ENCODE measurements at places on chromosomes 2 and 18.
A peak's percentile ranks its signal among the peaks of the same experiment; 100 is the strongest.

- no peak for DNase-seq
Observed at GRCh38 chr2:158686210-158686691, 108.9 kb upstream of the DAPL1 start.

GRCh38 chr2:191115804-191116203, 35.0 kb downstream of the STAT4 start:
- DNase-seq: no peak

GRCh38 chr2:128342550-128342949, 23.9 kb upstream of the HS6ST1 start:
- no peak for DNase-seq

GRCh38 chr2:141038341-141038740, 1092.5 kb downstream of the LRP1B start:
- DNase-seq: no peak

DNA sequence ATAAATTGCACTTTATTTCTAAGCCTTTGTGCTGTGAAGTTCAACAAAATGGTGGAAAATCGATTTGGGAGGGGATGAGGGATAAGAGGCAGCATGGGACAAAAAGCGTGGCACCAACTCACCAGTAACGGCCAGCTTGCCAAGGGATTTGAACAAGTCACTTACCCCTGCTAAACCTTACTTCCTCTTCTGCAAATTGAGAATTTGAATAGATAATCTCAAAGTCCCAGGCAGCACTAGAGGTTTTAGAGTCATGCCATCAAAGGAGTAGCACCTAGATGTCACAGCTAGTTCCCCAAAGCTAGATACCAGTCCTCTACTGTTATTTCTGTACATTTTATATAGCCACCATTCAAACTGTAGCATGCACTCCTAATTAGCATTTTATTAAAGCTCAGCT, 83.7 kb upstream of the VRK2 start:
- DNase-seq: no peak

DNA sequence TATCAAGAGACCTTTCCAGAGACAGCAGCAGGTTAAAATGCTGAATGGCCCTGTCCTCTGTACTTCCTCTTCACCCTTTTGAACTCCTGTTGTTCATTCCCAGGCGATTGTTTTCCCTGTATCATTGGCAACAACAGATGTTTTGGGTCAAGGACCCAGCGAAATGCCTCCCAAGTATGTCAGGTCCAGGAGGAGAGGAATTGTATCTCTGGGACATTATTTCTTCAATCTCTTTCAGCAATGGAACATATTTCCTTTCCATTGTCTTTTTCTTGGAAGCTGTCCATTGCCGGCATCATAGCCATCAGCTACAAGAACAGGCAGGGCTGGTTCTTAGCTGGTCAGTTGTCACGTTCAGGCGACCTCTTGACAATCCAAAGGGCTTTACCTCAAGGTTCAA, 76.2 kb downstream of the NRP2 start:
- peak; percentile 12 for DNase-seq

DNA sequence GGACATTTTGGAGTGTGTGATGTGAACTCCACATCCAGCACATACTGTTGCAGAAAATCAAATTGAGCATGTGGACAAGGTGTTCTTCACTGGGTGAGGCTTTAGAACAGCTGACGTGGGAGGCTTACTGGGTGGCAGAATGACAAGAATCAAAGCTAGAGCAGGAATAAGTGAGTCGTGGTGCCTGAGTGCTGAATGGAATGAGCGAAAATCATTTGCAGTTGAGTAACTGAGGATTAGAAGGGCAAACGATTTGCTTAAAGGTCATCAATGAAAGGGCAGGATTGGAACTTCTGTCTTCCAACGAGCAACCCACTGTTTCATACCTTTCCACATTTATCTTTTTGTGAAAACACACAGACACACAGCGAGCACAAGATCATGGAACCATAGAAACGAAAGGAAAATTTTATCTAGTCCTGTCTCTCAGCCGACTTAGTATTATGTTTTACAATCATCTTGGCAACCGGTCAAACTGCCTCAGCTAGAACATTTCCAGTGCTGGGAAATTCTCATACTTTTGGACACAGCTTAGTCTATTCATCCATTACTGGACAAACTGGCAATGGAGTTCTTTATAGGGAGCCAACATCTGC, 7.2 kb upstream of the DAW1 start:
- no peak for DNase-seq

- peak; percentile 74 for DNase-seq
Observed at GRCh38 chr2:206275312-206276055, 1.0 kb downstream of the ZDBF2 start.

DNA sequence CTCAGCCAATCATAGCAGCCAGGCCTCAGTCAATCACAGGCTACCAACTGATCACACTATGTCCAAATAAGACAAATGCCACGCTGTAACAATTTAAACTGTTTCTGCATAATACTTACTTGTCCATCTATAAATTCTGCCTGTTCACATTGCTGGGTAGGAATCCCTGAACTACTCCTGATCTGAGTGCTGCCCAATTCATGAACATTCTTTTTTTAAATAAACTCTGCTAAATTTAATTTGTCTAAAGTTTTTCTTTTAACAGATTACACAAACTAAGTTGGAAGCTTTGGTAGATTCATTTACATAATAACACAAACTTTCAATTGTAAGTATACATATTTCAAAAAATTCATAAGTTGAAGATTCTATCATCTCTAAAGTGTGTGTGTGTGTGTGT, 583.0 kb downstream of the ERBB4 start:
- no peak for DNase-seq

DNA sequence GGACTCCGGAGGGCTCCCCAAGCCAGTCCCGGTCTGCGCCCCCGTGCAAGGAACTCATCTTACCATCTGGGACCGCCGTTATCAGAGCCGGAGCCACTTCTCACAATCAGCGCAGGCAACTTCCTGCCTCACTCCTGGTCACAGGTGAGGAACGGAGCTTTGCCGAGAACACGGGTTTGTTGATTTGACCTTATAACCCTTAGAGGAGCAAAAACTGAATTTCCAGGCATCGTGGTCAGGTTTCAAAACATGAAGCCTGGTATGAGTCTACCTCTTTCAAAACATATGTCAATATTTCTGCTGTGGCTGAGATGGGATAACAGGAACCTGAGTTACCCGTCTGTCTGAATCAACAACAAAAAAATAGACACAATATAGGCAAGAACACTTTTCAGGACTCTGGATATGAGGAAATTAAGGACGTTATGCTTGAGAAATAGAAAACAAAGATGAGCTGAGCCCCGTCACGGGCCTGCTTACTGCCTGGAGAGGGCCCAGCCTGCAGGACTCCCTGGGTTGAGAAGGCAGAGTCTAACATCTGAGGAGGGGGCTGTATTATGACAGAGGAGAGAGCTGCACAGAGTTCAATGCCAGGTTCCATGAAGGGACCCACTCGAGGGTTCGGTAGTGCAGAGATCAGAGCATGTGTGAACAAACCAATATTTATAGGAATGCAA, 148.7 kb downstream of the NDUFA10 start:
- no peak for DNase-seq

- peak; percentile 60 for DNase-seq
Observed at GRCh38 chr2:191020742-191021381, 6.9 kb upstream of the STAT1 start.

DNA sequence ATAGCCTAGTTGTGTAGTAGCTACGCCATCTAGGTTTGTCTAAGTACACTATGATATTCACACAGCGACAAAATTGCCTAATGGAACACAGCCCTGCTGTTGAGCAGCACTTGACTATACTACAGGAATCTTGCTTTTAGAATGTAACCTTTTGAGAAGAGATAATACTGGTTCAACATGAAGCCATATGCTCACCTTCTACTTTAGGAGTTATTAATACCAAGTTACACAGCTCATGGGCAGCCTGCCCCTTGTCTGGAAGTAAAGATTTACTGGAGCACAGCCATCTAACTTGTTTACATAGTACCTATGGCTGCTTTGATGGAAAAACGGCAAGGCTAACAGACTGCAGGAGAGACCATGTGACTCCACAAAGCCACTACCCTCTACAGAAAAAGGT, 174.8 kb downstream of the DYM start:
- peak; percentile 15 for DNase-seq

GRCh38 chr18:78753240-78753639, 226.4 kb upstream of the SALL3 start:
- no peak for DNase-seq

DNA sequence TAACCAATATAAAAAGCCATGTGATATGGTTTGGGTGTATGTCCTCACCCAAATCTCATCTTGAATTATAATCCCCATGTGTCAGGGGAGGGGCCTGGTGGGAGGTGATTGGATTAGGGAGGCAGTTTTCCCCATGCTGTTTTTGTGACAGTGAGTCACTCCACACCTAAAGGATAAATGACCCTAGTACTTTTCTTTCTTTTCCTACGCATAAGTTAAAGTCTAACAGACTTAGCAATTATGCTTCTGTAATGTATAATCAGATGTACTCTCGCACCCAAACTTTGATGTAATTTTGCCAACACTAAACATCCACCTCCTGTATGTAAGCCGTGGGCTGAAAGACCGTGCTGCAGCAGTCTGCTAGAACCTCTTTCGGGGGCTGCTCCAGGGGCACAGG, 97.2 kb upstream of the DSEL start:
- no peak for DNase-seq

DNA sequence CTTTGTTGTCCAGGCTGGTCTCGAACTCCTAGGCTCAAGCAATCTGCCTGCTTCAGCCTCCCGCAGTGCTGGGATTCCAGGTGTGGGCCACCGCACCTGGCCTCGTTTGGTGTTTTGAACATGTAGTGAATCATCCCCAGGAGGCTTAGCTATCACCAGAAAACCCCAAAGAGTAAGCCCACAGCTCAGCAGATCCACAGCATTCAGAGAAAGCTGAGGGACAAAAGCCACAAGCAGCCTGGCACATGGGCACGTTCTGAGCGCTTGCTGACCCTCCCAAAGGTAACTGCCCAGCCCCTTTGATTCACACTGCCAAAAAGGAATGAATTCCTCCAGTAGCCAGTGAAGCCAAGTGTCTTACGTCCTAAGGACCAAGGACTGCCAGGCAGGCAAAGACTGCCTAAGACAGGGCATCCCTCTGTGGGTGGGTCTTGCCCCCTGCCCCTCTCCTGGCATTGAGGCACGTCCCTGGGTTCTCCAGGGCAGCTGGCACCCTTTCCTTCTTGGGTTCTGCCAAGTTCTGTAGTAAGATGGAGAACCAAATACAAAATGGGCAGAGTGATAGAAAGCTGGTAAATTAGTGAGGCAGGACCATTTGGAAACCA, 31.7 kb downstream of the MBP start:
- no peak for DNase-seq

DNA sequence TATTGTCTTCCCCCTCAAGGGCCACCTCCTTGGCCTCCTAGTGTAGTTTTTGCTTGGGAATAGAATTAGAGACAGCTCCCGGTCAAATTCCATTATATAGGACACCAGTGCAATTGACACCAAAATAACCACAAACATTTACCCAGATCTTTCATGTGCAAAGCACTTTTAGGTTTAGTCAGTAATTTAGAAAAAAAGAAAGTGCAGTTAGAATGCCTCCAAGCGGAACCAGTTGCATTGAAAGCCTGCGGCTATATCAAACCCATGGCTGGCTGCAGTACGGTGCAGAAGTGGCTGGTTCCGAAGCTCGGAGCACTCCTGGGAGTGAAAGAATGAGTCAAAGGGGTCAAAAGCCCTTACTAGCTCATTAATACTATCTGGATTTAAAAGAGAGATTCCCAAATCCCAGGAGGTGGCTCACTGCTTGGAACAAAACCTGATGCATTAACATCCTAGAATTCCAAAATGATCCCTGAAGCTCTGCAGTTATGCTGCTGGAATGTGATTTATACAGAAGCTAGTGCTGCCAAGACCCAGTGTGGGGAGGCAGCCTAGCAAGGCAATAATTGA, 432.2 kb upstream of the KLHL29 start:
- DNase-seq: no peak

GRCh38 chr2:111166115-111166514, 45.4 kb downstream of the BCL2L11 start:
- DNase-seq: no peak

DNA sequence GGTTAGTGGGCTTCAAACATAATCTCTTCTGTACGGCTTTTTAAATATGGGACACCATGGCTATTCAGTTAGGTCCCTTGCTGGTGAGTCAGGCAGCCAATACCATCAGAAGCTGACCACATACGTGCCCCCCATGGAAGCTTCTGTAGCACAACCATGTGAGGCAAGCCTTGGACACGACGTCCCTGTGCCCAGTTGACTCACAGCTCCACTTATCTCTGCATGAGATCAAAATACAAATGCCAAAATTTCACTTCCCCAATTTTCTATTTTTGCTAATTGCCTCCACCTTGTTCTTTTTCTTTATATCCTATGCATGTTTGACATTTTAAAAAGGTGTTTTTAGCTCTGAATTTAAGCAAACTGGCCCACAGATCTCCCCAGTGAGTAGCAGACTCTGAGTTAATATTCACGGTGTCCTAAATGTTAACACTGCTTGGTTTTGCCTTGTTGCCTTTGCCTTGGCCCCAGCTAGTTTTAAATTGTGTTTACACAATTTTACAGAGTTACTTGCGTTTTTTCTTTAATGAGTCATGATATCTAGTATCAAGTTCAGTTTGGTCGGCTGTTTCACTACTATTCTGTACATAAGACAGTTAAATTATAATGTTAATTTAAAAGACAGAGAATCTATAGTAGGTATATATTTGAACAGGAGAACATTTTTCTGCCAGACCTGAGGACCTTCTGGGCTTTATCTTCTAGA, 77.5 kb downstream of the CDCA7 start:
- no peak for DNase-seq

- no peak for DNase-seq
Observed at GRCh38 chr2:99336804-99337112, 431 bp upstream of the EIF5B start.

All from DMS53 (cell line).